ENCODE measurements at places on chromosomes 7 and 10. TPM values are rescaled to one million over a fixed set of nuclear protein-coding genes. Genes with fewer than 3 reads are reported as not detected.

EBLN1 gene
- total RNA-seq, result not detected

TMEM236 gene
- 0.27 TPM for total RNA-seq

HOGA1 gene
- not detected for total RNA-seq

MACC1 gene
- total RNA-seq, result 6.2 TPM

Measured in B cell (primary cell).